Activated effector memory CD4-positive, alpha-beta T cell treated with Interleukin-2 at 50 U/mL for 16 hours (primary cell): ENCODE measurements at places on chromosomes 5 and 9.
A peak's percentile ranks its signal among the peaks of the same experiment; 100 is the strongest.

- no peak for DNase-seq
Measured at GRCh38 chr5:55159763-55160492, at the start of gene GPX8. GPX8 (plus strand) TSS chr5:55160171; CDS start chr5:55160193, 22 bp downstream.

DNA sequence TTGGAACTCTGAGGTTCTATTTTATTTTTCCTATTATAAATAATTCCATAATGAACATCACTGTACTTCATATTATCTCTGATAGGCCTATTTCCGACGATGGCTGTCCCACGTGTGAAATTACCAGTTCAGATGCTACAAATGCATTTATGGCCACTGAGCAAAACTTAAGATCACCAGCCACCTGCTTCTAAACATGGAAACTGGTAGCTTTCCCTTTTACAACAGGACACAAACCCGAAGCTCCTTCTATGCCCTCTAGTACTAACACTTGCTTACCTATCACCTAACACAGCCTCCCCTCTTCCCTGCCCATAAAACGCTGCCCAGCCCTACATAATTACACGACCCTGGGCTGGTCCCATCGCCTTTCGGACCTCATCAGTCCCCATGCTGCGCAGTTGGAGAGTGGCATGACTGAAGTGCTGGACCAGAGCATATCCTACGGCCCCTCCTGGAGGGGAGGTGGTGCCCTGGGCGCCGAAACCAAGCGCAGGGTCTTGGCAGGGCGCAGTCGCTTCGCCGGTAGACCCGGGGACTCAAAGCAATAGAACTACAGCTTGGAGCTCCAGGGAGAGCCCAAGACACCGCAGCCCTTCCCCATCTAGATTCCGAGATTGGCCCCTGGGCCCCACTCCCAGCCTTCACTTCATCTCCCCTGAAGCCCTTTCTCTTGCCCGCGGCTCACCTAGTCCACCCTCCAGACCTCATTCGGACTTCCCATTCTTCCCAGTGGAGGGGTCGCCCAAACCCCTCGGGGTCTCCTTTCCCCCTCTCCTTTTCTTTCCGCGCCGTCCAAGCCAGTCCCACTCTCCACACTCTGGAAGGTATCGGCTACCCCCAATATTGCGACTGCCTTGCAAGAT lies 1.0 kb upstream of the SAP30L start:
- DNase-seq: peak; percentile 1

GRCh38 chr5:118076490-118076889 lies 911.9 kb downstream of the DTWD2 start:
- no peak for DNase-seq

GRCh38 chr5:35152733-35153132 lies 77.6 kb downstream of the PRLR start:
- DNase-seq: no peak
